ENCODE measurements at places on chromosomes 7 and 10.
A peak's percentile ranks its signal among the peaks of the same experiment; 100 is the strongest.

DNA sequence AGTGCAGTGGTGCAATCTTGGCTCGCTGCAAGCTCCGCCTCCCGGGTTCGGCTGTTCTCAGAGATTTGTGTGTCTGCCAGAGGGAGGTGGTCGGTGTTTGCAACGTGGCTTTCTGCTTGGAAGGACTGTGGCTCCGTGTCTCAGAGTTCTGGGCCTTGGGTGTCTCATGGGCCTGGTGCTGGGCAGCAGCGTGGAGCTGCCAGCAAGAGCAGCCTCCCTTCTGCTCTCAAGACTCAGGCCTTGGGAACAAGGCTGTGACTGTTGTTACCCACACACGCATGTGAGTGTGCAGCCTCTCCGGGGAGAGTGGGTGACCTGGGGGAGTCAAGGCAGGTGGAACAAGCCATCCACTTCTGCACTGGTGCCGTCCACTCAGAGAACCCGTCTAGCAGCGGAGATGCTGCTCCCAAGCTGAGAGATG, 52.0 kb downstream of the VIPR2 start:
- H3K4me3 ChIP-seq = no peak overlapping the region
- H3K27ac ChIP-seq = no peak overlapping the region
- H3K4me1 ChIP-seq = no peaks in the 10 kb centered on the region
- no peak for DNase-seq
- H3K36me3 ChIP-seq = no peaks in the 10 kb centered on the region

- peaks cover 18% of the 10 kb centered on the region for H3K4me1 ChIP-seq
- peaks cover under 1% of the 10 kb centered on the region for H3K36me3 ChIP-seq
- H3K27ac ChIP-seq = no peak overlapping the region
Measured at GRCh38 chr7:155201325-155202087, 96.2 kb upstream of the INSIG1 start.

DNA sequence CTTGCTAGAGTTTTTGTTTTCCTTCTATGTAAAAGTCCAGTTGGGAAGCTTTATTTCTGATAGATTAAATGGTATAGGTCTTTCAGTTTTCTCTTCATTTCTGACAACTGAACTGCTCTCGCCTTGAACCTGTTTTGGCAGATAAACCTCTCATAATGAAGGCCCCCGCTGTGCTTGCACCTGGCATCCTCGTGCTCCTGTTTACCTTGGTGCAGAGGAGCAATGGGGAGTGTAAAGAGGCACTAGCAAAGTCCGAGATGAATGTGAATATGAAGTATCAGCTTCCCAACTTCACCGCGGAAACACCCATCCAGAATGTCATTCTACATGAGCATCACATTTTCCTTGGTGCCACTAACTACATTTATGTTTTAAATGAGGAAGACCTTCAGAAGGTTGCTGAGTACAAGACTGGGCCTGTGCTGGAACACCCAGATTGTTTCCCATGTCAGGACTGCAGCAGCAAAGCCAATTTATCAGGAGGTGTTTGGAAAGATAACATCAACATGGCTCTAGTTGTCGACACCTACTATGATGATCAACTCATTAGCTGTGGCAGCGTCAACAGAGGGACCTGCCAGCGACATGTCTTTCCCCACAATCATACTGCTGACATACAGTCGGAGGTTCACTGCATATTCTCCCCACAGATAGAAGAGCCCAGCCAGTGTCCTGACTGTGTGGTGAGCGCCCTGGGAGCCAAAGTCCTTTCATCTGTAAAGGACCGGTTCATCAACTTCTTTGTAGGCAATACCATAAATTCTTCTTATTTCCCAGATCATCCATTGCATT, 27.1 kb downstream of the MET start:
- H3K4me1 ChIP-seq = no peaks in the 10 kb centered on the region
- no peaks in the 10 kb centered on the region for H3K36me3 ChIP-seq
- no peak for DNase-seq
- no peak overlapping the region for H3K27ac ChIP-seq
- peaks cover 2% of the 10 kb centered on the region for H3K27me3 ChIP-seq

DNA sequence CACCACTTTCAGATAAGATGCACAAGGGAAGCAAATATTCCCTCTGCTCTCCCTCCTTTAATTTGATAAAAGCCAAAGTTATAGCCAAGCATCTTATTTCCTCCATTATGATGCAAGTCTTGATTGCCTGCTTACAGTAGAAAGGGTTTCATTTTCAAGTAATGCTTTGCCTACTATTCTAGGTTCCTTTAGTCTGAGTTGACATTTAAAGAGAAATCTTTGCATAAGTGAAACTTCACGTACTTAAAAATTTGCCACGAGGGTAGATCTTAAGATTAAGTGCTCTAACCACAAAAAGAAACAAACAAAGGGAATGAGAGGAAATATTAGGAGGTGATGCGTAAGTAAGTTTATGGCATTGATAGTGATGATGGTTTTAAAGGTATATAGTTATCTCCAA, 78.1 kb upstream of the VWDE start:
- H3K27me3 ChIP-seq = no peaks in the 10 kb centered on the region
- DNase-seq = no peak
- no peaks in the 10 kb centered on the region for H3K4me1 ChIP-seq
- no peaks in the 10 kb centered on the region for H3K36me3 ChIP-seq

DNA sequence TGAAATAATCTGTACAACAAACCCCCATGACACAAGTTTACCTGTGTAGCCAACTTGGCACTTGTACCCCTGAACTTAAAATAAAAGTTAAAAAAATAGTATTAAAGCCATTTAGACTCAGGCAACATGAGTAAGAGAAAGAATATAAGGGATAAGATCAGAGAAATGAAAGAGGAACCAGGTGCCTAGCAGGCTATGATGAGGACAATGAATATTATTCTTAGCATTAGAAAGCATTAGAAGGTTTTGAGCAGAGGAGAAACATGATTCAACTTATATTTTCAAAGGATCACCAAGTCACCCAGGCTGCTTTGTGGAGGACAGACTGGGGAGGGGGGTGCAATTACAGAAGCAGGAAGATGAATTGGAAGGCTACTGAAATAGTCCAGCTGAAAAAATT, 48.1 kb upstream of the TES start:
- H3K4me1 ChIP-seq = peaks cover 2% of the 10 kb centered on the region
- H3K27ac ChIP-seq = no peak overlapping the region
- H3K4me3 ChIP-seq = no peak overlapping the region

DNA sequence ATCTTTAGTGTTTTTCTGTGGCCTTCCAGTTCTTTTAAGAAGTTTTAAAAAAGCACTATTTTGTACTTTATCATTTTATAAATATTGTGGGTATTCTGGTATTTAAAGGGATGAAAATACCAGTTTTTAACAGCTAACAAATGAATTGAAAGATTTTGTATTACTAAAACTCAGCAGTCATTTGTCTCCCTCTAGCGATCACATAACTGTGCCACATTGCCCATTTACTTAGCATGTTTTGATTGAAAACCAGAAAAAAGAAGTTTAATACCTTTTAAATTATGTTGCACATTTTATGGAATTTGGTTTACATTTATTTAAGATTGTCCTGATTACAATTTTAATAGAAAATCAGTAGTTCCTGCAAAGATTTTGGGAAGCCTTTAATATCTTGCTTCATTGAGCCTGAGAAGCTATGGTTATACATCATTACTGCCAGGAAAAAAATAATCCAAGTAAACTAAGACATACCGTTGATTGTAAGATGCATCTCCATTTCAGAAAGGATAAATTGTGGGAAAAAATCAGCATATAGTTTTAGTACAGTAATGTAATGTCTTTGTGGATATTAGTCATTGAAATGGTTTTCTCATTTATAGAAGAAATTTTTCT, 34.9 kb downstream of the TAX1BP1 start:
- H3K27ac ChIP-seq = no peak overlapping the region
- no peak for DNase-seq
- no peaks in the 10 kb centered on the region for H3K27me3 ChIP-seq
- H3K36me3 ChIP-seq = peaks cover 4% of the 10 kb centered on the region
- H3K4me3 ChIP-seq = no peak overlapping the region

- no peak overlapping the region for H3K27ac ChIP-seq
- no peaks in the 10 kb centered on the region for H3K36me3 ChIP-seq
- no peak overlapping the region for H3K4me3 ChIP-seq
- H3K4me1 ChIP-seq = no peaks in the 10 kb centered on the region
- no peak for DNase-seq
- no peaks in the 10 kb centered on the region for H3K27me3 ChIP-seq
Measured at GRCh38 chr10:5860066-5860465, 29.6 kb downstream of the ANKRD16 start.

DNA sequence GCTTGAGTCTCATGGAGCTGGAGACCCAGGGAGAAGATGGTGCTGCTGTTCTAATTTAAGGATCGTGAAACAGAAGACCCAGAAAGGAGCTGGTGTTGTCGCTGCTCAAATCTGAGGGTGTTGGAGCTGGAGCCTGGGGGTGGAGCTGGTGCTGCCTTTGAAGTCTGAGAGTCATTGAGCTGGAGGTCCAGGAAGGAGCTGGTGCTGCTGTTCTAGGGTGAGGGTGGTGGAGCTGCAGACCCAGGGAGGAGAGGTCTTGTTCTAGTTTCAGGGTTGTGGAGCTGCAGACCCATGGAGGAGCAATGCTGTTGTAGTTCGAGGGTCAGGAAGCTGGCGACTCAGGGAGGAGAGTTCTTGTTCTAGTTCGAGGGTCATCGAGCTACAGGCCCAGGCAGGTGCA, 84.1 kb upstream of the ZNF479 start:
- H3K4me3 ChIP-seq = no peak overlapping the region
- peaks cover 24% of the 10 kb centered on the region for H3K36me3 ChIP-seq
- H3K27me3 ChIP-seq = no peaks in the 10 kb centered on the region
- DNase-seq = no peak
- no peak overlapping the region for H3K27ac ChIP-seq

DNA sequence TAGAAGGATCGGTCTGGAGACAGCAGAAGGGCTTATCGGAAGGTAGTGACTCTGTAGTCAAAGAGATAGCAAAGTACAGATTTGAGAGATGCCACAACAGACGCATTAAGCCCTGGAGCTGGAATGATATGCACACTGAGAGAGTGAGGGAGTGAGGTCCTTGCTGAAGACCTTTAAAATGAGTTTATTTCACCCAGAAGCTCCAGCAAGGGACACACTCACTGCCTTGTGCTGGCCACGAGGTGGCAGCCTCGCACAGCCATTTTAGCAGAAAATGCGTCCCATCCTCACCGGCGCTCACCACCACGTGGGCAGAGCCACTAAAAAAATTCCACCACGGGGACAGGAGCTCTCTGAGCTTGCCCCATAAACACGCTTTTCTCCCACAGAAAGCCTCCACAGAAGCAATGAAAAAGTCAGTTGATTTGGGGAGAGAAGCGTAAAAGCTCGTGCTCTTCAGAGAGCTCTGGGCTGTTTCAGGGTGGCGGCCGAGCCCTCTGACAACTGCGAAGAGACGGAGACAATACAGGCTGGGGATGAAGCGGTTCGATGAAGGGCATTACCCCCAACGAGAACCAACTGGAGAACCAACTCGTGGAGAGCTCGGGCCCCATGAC, 163.0 kb upstream of the KLF14 start:
- DNase-seq = peak; percentile 65
- peaks cover 4% of the 10 kb centered on the region for H3K27me3 ChIP-seq
- peaks cover 22% of the 10 kb centered on the region for H3K36me3 ChIP-seq
- H3K4me1 ChIP-seq = peaks cover 53% of the 10 kb centered on the region
- peak overlapping the region; percentile 68 for H3K27ac ChIP-seq
- H3K4me3 ChIP-seq = no peak overlapping the region

DNA sequence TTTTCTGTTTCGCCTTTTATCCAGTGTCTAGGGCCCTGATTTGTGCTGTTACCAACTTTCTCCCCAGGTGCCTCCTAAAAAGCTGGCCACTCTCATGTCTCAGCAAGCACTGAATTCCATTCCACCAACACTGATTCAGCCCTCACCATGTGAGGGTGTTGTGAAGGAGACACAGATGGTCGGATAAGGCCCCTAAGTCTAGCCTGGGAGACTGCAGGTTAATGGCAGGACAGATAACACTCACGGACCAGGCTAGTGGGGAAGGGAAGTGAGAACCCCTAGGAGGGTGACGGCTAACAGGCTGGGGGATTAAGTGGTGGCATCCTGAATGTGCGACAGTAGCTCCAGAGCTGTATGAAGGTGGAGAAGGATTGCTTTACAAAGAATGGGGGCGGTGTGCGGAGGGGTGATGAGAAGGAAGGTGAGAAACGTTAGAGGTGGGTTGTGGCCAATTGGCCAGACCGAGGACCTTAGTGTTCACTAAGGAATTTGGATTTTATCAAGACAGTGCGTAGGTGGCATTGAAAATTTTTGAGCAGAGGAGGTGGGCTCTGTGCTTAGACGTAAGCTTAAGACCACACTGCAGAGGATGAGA, 3.8 kb upstream of the DUSP5 start:
- H3K27me3 ChIP-seq = peaks cover 6% of the 10 kb centered on the region
- DNase-seq = no peak
- H3K4me3 ChIP-seq = no peak overlapping the region
- H3K4me1 ChIP-seq = peaks cover 23% of the 10 kb centered on the region

- H3K4me3 ChIP-seq = no peak overlapping the region
- DNase-seq = no peak
- H3K36me3 ChIP-seq = no peaks in the 10 kb centered on the region
- H3K27me3 ChIP-seq = peaks cover 2% of the 10 kb centered on the region
Measured at GRCh38 chr10:97718659-97719142, 5.2 kb downstream of the MARVELD1 start.

DNA sequence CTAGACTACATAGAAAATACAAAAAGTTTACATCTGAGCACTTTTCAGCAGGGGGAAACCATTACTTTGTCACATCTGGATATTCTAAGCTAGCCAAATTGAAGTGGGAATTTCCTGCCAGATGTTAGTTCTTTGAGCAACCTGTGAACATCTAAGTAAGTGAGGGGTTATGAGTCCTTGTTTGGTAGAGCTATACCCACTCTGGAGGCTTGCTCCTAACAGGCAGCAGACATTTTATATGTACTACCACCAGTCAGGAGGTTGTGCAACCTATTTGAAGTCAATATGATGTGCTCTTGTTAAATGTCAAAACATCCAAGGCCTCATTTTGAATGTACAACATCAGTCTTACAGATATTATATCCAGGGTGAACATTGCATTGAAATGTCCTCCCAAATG, 143.3 kb upstream of the KAT6B start:
- H3K27me3 ChIP-seq = peaks cover 1% of the 10 kb centered on the region
- no peak overlapping the region for H3K4me3 ChIP-seq
- no peak overlapping the region for H3K27ac ChIP-seq
- no peak for DNase-seq
- peaks cover 15% of the 10 kb centered on the region for H3K4me1 ChIP-seq

- H3K4me1 ChIP-seq = no peaks in the 10 kb centered on the region
- no peak overlapping the region for H3K27ac ChIP-seq
- H3K4me3 ChIP-seq = no peak overlapping the region
- no peaks in the 10 kb centered on the region for H3K36me3 ChIP-seq
- no peaks in the 10 kb centered on the region for H3K27me3 ChIP-seq
Measured at GRCh38 chr7:12771378-12771877, 84.0 kb downstream of the ARL4A start.

- no peak overlapping the region for H3K4me3 ChIP-seq
- DNase-seq = no peak
- H3K27ac ChIP-seq = no peak overlapping the region
Measured at GRCh38 chr7:19091550-19092200, 25.8 kb downstream of the TWIST1 start.

Data from immature natural killer cell (primary cell).